Cardiac fibroblast (primary cell): ENCODE measurements at places on chromosomes 6 and 20.

- no peak for DNase-seq
These were observed 579 bp downstream of the LRFN2 start for GRCh38 chr6:40586369-40587201.

- no peak for DNase-seq
These were observed 181.2 kb downstream of the FOXA2 start for GRCh38 chr20:22403022-22403631.

DNA sequence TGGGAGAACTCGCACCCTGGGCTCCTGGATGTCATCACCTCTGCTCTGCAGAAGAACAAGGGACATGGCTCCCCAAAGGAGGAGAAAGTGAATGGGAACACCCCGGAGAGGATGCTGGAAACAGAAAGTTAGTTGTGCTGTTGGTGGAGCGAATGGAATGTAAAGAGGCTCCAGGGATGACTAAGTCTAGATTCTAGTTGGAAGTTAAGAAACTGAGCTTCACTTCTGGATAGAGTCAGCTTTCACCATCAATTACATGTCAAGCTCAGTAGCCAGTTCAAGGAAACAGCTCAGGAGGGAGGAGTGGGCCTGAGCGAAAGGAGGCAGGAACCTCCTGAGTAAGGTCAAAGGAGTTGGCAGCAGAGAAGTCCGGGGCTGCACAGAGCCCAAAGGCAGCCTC lies 132.1 kb upstream of the ARID1B start:
- no peak for DNase-seq

- no peak for DNase-seq
These were observed 43.0 kb downstream of the FAM184A start for GRCh38 chr6:119035459-119035858.

DNA sequence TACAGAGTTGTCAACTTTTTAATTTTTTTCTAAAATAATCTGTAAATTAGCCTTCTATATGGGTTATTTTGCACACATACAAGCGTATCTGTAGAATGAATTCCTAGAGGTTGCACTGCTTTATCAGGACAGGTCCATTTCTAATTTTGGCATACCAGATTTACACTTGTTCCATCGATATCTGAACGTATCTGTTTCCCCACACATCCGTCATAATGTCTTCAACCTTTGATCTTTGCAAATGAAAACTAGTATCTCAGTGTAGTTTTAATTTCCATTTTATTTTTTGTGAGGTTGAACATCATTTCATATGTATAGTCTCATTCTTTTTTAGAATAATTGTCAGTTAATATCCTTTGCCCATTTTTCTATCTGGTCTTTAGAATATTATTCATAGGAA lies 22.7 kb downstream of the SENP6 start:
- DNase-seq, result no peak

- peak; percentile 21 for DNase-seq
These were observed 606 bp upstream of the ULBP1 start for GRCh38 chr6:149963212-149963461.

- no peak for DNase-seq
These were observed 98.6 kb upstream of the RIN2 start for GRCh38 chr20:19659448-19659847.

GRCh38 chr20:56316051-56316450 lies 42.7 kb upstream of the FAM210B start:
- DNase-seq, result no peak

DNA sequence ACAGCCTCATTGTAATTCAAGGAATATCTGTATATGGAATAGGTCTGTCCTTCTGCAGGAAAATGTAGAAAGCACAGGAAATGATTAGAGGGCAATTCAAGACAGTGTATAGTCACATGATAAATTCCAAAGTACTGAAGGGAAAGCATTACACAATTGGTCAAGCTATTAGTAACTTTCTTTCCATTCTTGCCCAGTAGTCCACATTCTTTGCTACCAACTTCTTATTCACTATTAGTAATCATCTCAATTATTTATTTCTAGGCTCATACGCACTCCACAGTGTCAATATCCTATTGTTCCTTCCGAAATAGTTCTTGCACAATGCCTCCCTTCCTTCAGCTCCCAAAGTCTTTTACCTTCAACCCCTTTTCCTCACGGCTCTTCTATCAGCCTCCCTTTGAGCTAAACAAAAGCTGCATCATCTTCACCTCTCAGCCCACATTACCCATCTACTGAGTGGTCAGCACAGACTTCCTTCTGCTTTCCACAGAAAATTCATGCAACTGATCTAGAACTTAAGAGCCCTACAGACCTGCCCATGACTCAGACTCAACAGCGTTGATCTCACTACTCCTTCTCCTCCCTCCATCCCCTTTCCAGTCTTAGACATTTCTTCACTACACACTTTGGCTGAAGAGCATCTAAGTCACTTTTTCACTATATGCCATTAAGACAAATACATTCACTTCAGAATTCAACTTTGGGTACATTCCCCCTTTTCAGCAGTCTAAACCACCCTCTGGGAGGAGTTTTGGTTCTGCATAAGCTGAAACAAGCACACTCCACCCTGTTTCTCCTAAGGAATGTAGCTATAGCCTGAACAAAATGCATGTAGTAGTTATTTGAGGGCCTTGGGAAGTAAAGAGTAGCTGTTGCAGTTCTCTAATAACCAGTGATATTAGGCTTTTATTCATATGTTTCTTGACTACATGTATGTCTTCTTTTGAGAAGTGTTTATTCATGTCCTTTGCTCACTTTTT lies 157.9 kb downstream of the KIF16B start:
- DNase-seq, result peak; percentile 22

DNA sequence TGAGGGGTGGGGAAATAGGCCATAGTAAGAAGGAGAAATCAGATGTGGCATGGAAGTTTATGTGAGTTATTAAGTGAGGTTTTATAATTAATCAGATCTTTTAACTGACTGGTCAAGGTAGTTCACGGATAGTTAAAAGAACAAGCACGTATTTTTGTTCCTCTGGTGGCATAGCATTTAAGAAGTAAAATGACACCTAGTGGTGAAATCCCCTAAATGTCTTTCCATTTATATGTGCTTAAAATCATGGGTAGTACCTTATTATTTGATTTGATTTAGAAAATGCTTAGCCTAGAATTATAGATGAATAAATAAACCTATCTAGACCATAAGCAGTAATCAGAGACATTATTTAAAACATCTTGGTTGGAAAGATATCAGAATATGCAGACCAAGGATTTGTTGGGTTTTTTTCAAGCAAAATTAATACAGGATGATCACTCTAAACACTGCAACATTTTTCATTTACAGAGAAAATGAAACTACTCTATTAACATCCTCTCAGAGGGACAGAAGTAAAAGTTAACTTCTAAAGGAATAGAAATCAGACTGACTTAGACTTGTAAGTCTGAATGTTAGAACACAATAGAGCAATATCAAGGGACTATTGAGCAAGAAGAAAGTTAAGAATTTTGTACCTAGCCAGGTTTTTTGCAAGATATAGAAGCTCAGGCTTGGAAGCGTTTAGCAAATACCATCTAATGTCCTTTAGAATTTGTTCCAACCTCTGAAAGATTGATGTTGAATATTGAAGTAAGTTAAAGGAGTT lies 81.1 kb downstream of the STXBP5 start:
- DNase-seq, result peak; percentile 80
